ENCODE measurements at places on chromosomes 4 and X.

DNA sequence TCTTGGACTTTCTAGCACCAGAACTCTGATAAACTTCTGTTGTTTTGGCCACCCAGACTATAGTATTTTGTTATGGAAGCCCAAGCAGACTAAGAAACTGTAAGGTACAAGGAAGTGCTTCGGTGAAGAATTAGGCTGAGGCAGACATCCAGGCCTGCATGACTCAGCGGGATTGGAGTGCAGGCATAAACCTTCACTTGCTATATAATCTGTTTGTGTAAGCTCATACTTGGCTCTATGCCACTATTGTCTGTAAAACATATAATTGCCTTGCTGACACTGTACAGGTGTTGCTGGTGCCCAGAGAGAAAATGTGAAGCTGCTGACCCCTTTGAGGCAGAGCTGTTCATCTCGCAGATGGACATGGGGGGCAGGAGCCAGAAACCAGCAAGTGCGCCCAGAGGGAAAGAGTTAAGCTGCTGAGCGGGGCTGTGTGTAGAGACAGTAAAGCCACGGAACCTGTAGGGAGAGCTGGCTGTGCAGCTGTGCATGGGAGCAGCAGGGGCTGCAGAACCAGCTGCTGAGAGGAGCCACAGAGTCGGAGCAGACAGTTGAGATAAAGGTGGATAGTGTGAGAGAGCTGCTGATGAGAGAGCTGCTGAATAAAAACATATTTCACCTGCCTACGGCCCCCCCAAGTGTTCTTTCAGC lies 96.2 kb downstream of the RBM46 start:
- no peak for DNase-seq

DNA sequence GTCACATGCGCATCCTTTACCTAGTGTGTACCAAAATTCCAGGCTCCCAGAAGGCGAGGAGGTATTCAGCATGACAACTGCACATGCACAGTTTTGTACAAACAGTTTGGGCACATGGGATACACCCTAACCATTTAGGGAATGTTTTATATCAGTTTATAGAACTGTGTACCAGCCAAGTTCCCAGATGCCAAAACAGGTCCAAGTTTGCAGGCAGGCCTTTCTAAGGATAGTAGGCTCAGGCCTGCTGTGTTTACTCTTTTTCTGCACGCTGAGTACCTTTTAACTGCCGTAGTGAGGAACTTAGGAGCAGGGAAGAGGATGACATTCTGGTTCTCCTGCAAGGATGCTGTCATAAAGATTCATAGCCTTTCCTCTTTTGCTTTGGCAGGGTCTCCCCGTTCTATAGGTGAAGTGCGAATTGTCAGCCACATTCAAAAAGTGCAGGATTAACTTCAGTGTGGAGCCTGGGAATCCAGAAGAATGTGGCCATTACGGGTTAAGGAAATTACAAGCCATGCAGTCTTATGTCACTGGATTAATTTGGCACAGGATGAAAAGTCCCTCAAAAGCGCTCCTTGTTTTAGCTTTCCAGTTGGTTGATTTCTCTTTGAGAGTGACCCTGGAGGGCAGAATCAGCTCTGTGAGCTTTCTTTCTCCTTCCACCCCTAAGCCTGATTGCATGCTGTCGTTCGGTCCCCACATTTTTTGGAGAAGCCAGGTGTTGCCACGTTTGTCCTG lies 259.8 kb downstream of the ARHGAP10 start:
- DNase-seq = no peak

- no peak for DNase-seq
Observed at GRCh38 chrX:17591741-17592110, 145.6 kb upstream of the SCML1 start.

- DNase-seq = no peak
Observed at GRCh38 chr4:155119006-155119405, 89.4 kb upstream of the NPY2R start.

- DNase-seq = no peak
Observed at GRCh38 chr4:183950536-183950935, 45.4 kb downstream of the STOX2 start.

DNA sequence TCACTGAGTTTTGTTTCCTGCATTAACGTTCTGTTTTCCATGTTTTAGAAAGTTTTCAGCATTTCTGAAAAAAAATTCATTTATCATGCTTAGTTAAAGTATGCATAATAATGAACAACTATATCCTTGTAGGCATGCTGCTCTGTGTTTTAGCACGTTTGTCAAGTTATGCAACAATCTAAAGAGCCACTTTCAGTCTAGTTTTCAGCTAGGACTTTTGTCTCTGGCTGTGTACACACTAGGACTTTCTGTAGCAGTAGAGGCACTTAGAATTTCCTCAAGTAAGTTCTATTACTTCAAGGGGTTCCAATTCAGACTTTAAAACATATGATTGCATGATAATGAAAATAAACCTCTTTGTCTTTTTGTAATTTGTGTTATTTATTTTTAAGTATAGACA lies 12.4 kb downstream of the DCAF8L1 start:
- DNase-seq = no peak

DNA sequence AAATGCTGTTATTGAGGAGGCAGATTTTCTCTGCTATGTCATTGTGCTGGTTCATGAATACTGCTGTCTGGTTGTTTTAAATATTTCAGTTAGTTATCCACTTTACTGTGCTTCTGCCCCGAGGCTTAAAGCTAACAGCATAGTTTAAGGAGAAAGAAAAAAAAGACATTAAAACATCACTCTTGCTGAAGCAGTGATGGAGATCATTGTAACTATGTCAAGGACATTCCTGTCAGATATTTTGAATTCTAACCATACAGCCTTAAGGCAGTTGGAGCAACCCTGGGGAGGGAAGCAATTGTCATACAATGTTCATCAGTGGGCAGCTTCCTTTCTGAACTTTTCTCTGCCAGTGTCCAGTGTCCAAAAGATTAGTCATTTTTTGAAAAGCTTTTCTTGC lies 199.0 kb upstream of the DDX53 start:
- DNase-seq = no peak

DNA sequence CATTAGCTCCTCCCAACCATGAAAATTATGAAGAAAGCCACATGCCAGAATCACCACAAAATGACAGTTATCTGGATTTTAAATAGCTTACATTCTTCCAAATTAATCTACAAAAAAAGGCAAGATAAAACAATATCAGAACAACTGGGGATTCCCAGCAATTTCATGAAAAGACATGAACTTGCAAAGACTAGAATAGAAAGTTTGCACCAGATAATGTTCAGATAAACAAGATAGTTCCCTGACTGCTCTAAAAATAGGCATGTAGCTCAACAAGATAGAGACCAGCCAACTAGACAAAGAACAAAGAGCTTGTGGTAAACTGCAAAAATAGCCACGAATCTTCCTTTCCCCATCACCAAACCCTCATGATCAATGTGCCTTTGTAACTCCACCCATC lies 30.3 kb upstream of the DDX53 start:
- no peak for DNase-seq

DNA sequence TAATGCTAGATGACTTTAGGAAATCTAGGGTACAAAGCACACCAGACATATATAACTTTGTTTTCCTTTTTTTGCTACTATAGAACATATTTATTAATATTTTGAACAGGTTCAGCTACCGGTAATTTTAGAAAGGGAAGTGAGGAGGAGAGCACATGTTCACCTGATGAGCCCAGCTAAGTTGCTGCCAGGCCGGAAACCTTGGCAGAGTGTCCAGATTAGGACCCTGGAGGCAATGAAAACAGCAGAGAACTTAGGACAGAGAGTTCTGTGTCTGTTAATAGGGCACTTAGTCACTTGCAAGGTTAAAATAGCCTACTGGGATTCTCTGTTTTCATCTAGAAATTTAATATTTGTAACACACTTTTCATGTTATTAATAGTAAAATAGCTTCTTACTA lies 348.9 kb upstream of the CPEB2 start:
- DNase-seq = no peak

DNA sequence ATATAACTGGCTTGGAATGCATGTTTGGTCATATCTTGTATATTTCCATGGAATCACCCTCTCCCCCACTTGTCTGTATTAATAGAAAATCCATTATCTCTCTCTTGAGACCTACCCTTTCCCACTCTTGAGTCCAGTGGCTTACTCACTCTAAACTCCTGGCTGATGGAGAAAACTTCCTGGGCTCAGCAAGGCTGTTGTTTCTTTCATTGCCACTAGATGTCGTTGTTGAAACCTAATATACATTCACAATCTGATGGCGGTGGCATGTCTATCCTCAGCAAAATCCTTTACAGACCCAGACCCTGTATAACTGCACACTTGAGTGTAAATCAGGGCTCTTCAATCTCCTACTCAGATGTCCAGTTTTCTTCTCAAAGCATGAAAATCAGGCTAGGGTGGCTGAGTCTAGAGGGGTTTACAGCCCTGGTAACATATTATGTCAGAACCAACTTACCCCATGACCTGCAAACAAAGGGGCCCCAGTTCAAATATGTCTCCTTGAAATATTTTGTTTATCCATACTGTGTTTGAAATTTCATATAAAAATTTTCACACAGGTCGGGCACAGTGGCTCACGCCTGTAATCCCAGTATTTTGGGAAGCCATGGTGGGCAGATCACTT lies 70.0 kb upstream of the FAM241A start:
- DNase-seq = no peak

DNA sequence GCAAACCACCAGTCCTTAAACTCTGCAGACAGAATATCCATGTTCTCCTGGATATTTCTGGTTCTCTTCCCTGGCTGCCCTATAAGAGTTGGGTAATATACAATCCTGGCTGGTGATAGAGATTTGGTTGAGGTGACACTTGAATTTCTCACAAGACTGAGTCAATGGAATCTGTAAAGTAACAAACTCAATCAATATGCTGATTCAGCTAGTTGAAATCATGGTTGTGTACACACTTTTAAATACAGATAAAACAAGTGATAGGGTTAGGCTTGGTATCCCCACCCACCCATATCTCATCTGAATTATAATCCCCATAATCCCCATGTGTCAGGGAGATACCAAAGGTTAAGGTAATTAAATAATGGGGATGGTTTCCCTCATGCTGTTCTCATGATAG lies 349.2 kb upstream of the MAD2L1 start:
- no peak for DNase-seq
